ENCODE measurements at places on chromosomes 13 and 19. TPM values are rescaled to one million over a fixed set of nuclear protein-coding genes. Genes with fewer than 3 reads are reported as not detected.

CLASRP gene
- 13.8 TPM for total RNA-seq

CD22 gene
- 15.4 TPM for total RNA-seq

ZNF560 gene
- not detected for total RNA-seq

ONECUT3 gene
- not detected for total RNA-seq

ATP4A gene
- total RNA-seq = not detected

PGLYRP2 gene
- not detected for total RNA-seq

FAM216B gene
- total RNA-seq = not detected

ZNF577 gene
- not detected for total RNA-seq

WDR87 gene
- total RNA-seq = not detected

ZNF582 gene
- not detected for total RNA-seq

CEACAM16 gene
- total RNA-seq = not detected

CDC42EP5 gene
- 0.93 TPM for total RNA-seq

KLF2 gene
- 0.55 TPM for total RNA-seq

PRR19 gene
- 3.0 TPM for total RNA-seq

Data from Caki2 (cell line).